ENCODE measurements at places on chromosomes 13 and 19. TPM values are rescaled to one million over a fixed set of nuclear protein-coding genes. Genes with fewer than 3 reads are reported as not detected.

DNA sequence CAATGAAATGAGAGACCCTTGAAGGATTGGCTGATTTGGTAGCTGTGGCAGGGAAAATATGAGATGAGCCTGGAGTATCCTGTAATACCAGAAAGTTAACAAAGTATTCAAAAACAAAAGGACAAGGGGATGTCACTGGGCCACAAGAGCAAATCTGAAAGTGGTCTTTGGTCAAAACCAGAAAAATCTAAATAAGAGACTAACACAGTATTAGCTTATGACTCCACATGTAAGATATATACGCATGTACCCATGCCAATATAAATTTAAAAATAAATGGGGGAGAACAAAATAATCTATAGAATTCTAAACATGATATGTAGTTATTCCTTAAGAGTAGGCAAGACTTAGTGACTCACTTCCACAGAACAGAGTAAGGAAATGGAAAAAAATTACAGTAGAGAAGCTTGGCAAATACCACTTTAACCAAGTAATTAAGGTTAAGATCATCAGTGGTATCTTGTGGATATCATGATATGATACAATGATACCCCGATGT is 16.9 kb downstream of the KLF12 start:
- H3K27ac ChIP-seq: no peak overlapping the region
- no peaks in the 10 kb centered on the region for H3K4me1 ChIP-seq
- H3K36me3 ChIP-seq: peaks cover 3% of the 10 kb centered on the region
- no peaks in the 10 kb centered on the region for H3K27me3 ChIP-seq

GRCh38 chr19:13880059-13881043 is 3.4 kb downstream of the NANOS3 start:
- peak overlapping the region; percentile 12 for H3K4me3 ChIP-seq
- H3K27ac ChIP-seq: no peak overlapping the region
- peak; percentile 97 for DNase-seq
- no peaks in the 10 kb centered on the region for H3K36me3 ChIP-seq

PSG3 gene
- total RNA-seq: not detected

- DNase-seq: no peak
- H3K27me3 ChIP-seq: no peaks in the 10 kb centered on the region
- no peak overlapping the region for H3K4me3 ChIP-seq
- H3K27ac ChIP-seq: no peak overlapping the region
Measured at GRCh38 chr13:95239283-95239682, 62.0 kb downstream of the ABCC4 start.

MAP4K1 gene
- 3.6 TPM for total RNA-seq

DNA sequence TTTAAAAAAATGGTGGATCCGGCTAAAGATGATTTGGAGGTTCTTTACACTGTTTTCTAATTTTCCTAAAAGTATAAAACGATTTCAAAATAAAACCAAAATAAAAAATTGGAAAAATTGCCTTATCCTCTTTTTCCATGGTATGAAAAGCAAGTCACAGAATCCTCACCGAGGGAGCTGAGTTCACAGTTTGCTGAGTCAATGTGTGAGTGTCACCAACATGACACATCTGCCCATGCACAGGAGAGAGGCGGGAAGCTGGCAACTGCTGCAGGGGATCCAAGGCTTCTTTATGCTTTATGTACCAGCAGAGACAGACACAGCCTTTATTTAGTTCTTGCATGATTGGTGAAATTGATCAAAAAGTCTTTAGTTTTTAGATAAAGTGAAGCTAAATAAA is 157.8 kb downstream of the TNFSF13B start:
- H3K36me3 ChIP-seq: no peaks in the 10 kb centered on the region
- H3K27me3 ChIP-seq: no peaks in the 10 kb centered on the region
- DNase-seq: no peak

DNA sequence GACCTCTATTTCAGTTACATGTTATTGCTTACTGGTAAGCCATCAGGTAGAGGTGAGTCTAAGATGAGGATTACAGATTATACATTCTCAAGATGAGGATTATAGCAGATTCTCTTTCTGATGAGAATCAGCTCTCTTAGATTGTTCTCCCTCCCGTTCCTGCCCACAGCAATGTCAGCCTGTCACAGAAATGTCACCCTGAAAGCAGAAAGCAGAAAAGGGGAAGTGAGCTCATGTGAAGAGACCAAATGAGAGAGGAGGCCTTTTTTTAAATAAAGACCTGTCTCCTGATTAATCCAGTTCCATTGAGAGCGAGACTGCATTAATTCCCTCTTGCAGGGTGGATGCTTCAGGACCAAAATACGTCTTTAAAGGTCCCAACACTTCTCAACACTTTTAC is 445.6 kb downstream of the KCTD12 start:
- no peak for DNase-seq
- no peaks in the 10 kb centered on the region for H3K27me3 ChIP-seq
- no peaks in the 10 kb centered on the region for H3K4me1 ChIP-seq
- no peaks in the 10 kb centered on the region for H3K36me3 ChIP-seq

DNA sequence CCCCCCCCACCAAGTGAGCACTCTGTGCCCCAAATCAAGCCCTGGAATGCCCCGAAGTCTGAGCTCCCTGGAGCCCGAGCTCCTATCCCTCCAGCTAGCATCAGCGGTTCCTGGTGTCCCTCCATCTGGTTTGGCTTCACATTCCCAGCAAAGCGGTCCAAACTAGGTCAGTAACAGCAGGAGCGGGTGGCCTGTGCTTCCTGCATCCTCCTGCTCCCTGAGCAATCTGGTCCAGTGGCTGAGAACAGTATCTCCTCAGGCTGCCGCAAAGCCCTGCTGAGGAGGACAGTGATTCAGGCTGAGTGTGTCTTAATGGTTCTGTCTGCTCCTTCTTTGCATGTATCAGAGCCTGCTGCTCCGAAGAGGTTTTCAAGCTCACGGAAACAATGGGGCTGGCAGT is 25.9 kb downstream of the RASL11A start:
- H3K4me3 ChIP-seq: no peak overlapping the region
- H3K4me1 ChIP-seq: peaks cover 3% of the 10 kb centered on the region
- no peak for DNase-seq

All from neural progenitor cell (in vitro differentiated cells).